ENCODE measurements at places on chromosomes 2 and 18. TPM values are rescaled to one million over a fixed set of nuclear protein-coding genes. Genes with fewer than 3 reads are reported as not detected.

The REEP1 gene
- 191 TPM for total RNA-seq

The ACVR1C gene
- total RNA-seq: 12.5 TPM

The OTOF gene
- 0.31 TPM for total RNA-seq

The ZNF892 gene
- total RNA-seq: 62.3 TPM

The SCYGR4 gene
- total RNA-seq: not detected

The SLC4A3 gene
- total RNA-seq: 34.4 TPM

The COL4A3 gene
- 2.5 TPM for total RNA-seq

The SLC9A4 gene
- total RNA-seq: 0.63 TPM

The LCT gene
- not detected for total RNA-seq

The C2orf68 gene
- 35.4 TPM for total RNA-seq

The TLX2 gene
- total RNA-seq: not detected

Data from parietal lobe (tissue), 2 donors.